ENCODE measurements at places on chromosomes 12 and 14.

DNA sequence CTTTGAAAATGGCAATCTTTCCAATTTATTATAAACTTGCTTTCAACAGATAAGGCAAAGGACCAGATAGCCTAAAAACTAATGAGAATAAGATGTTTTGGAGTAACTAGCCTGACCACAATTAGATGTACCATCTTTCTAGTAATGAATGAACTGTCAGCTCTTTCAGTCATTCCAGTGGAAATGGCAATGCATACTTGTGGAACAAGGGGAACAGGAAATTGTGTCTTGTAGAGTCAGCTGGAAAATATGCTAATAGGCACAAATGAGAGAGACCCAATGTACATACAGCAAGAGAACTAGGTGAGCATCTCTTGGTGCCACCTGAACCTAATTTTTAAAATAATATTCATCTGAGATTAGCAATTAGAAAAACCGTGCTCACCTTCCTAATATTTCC is 76.1 kb upstream of the GPHB5 start:
- no peak for DNase-seq

DNA sequence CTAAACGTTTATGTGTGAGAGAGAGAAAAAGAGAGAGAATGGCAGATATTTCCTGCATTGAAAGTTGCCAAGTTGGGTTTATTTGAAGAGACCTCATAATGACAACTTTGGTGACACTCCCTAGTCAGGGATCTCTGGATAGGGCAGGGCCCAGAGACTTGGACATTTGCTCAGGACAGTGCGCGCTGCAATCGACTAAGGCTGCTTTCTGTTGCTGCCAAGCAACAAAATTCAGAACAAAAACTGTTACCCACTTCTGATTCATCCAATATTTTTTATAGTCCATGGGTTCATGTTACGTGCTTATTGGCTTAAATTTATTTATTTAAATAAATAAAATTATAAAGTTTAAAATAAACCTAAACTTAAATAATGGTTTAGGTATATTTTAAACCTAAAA is 34.2 kb downstream of the PTGER2 start:
- no peak for DNase-seq

DNA sequence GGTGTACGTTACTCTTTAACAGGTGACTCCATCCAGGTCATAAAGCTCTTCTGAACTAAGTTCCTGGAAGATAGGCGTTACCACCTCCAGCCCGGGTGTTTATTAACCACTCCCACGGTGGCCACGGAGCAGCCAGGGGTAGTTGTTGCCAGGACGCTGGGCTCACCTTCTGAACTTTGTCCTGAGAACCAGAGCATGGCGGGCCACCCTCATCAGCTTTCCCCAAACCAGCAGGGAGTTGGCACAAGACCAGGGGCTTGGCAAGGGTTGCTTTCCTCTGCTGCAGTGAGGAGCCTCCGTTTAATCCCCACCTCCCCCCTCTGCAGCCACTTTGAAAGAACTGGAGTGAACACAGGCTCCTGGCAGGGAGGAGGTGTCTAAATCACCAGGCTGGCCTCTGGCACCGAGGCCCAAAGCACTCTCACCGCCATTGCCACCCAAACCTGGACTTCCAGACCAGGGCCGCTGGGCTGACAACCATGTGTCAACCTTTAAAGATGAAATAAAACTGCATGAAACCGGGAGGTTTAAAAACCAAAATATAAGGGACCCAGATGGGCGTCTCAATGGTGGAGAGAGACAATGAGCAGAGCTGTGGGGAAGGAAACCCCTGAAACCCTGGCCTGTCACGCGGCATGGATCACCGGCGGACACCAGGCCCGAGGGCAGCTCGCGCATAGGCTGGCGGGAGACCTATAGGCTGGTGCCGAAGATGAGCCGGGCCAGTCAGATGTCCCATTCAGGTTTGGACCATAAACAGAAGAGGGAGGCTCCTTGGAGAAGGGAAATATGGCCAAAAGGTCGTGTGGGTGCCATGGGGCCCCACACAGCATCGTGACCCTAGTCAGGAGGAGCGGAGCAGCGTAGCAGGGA is 30.9 kb upstream of the TDRD9 start:
- no peak for DNase-seq

DNA sequence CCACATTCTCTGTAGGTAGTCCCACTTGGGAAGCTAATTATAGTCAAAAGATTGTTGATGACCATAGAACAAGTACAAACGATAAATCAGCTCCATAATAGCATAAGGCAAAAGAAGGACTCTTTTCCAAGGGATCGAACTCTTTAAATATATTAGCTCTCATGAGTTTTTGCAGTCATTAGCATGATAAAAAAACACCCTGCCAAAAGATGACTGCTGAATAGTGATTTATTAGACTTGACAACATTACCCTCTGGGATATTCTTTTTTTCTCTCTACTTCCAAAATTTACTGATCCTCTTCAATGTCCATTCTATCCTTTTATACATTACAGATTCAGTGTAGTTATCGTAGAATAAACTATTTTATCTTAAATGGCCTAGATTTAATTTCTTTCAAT is 14.2 kb downstream of the EPYC start:
- no peak for DNase-seq

DNA sequence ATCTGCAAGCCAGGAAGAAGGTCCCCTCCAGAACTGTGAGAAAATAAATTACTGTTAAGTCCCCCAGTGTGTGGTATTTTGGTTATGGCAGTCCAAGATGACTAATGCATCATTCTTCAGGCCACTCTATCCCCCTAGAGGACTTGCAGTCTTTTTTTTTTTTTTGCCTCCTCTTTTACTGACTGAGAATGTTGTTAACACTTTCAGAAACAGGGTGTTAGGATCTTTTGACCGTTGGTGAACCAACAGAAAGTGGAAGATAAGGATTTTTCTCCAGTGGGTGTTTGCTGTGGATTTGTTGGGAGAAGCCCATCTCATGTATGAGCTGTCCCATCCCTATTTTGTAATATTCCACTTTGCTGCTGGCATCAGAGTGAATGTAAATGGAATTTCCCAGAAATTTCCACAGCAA is 37.8 kb downstream of the MARK3 start:
- no peak for DNase-seq

DNA sequence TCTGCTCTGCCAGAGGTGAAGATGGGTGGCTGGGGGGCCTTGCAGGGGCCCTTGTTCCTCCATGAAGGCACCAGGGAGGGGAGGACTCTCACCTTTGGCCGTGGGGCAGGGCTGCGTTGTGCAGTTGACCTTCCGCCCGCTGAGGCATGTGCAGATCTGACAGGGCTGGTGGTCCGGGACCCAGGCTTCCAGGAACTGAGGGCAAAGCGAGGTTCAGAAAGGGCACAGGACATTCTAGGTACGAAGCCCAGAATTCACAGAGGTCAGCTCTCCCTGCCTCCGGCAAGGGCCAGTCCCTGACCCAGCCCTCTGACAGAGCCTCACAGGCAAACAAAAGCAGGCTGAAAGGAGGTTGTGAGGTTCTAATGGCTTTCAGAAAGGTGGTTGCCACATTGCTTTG is 40.4 kb upstream of the ANO2 start:
- no peak for DNase-seq

- no peak for DNase-seq
Measured at GRCh38 chr12:96811083-96811482, 96.0 kb upstream of the NEDD1 start.

DNA sequence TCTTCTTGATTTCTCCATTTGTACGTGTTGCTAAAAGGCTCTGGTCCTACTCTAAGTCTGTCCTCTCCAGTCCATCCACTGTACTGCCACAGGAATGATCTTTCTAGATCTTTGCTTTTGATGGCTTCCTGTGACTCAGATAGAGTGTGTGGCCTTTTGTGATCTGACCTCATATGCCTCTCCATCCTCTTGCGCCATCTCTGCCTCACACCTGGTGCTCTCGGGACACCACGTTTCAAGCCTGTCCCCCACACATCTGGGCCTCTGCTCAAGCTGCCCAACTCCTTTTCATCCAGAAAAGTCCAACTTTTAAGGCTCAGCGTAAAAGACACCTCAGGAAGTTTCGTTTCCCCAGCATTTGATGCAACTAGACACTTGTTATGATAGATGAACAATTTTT is 39.0 kb downstream of the DCAF4 start:
- no peak for DNase-seq

GRCh38 chr12:46921048-46921763 is 95.4 kb upstream of the SLC38A4 start:
- DNase-seq = no peak

- no peak for DNase-seq
Measured at GRCh38 chr12:16165506-16165905, 112.0 kb downstream of the SLC15A5 start.

GRCh38 chr12:71440763-71441748 is 1.5 kb downstream of the LGR5 start:
- no peak for DNase-seq

DNA sequence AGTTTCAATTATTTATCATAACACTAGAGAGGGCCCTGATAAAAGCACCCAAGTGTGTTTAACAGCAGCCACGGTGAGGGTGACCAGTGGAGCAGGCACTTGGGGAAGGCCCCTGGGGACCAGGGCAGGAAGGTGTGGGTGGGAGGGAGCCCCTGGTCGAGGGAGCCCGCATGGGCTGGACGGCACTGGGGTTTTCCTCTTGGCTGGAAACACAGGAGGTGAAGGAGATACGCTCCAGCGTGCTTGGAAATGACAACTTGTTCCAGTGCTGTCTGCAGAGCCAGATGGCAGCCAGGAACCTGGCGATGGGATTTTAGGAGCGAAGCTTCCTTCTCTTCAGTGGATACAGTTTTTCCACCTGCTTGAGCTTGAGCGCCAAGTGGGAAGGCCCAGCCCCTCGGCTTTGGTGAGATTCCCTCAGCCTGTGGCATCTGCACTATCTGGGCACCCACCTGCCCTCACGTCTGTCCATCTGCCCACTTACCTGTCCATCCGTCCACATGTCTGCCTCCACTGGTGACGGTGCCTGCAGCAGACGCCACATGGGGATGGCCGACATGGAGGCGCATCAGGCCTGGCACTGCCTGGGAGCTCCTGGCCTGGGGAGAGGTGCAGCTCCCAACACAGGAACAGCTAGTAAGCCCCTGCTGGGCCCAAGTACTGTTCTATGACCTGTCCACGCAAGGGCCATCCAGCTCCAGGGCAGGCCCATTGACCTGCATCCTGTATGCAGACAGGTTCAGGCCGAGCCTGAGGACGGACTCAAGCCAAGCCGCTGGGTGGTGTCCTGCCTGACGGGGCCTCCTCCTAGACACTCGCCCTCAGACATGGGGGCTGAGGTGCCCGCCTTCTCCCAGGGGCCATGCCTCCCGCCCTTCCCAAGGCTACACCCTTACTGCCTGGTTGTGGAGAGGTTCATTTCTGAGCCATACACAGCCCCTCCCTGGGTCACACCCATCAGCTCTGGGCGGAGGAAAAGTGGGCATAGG is 192.2 kb upstream of the C14orf180 start:
- DNase-seq = no peak
